ENCODE measurements at places on chromosomes 6 and 20.

- H3K36me3 ChIP-seq: no peaks in the 10 kb centered on the region
- peak overlapping the region; percentile 67 for H3K27ac ChIP-seq
- no peaks in the 10 kb centered on the region for H3K27me3 ChIP-seq
- H3K4me3 ChIP-seq: no peak overlapping the region
Observed at GRCh38 chr6:53741034-53741823, 53.6 kb upstream of the LRRC1 start.

GRCh38 chr6:84671183-84671582 is 93.2 kb downstream of the TBX18 start:
- H3K4me3 ChIP-seq: no peak overlapping the region

DNA sequence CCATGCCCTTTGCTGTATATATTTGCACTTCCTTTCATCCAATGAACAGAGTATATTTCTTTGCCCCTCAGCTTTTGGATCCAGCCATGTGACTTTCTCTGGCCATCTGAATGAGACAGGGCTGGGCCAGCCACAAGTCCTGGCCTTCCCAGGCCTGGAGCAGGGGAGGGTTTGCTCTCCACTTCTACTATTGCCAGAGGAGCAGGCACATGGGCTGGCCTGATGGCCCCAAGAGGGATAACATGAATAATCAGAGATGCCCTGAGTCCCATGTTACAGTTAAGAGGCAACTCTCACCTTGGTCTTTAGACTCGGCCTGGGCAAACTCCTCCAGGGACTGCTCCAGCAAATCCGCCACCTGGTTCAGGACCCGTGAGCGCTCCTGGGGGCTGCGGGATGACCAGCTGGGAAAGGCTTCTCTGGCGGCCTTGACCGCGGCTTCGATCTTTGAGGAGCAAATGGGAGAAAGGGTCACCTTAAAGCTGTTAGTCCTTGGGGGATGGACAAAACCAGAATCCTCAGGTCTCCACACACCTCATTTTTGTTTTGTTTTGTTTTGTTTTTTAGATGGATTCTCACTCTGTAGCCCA is 6.3 kb downstream of the ALDH8A1 start:
- no peaks in the 10 kb centered on the region for H3K36me3 ChIP-seq
- H3K27me3 ChIP-seq: no peaks in the 10 kb centered on the region
- H3K4me1 ChIP-seq: no peaks in the 10 kb centered on the region
- no peak for DNase-seq

GRCh38 chr20:37729909-37730308 is 36.1 kb downstream of the CTNNBL1 start:
- no peak for DNase-seq
- no peak overlapping the region for H3K4me3 ChIP-seq
- no peak overlapping the region for H3K27ac ChIP-seq
- no peaks in the 10 kb centered on the region for H3K4me1 ChIP-seq

- no peaks in the 10 kb centered on the region for H3K36me3 ChIP-seq
- no peak overlapping the region for H3K4me3 ChIP-seq
- no peak for DNase-seq
Observed at GRCh38 chr6:89438248-89438647, 5.3 kb downstream of the ANKRD6 start.

- no peaks in the 10 kb centered on the region for H3K4me1 ChIP-seq
- H3K4me3 ChIP-seq: no peak overlapping the region
- H3K27ac ChIP-seq: no peak overlapping the region
- no peaks in the 10 kb centered on the region for H3K36me3 ChIP-seq
- H3K27me3 ChIP-seq: no peaks in the 10 kb centered on the region
Observed at GRCh38 chr6:16162003-16162402, 33.1 kb downstream of the MYLIP start.

GRCh38 chr6:45617441-45617840 is 239.7 kb upstream of the SUPT3H start:
- H3K4me3 ChIP-seq: no peak overlapping the region
- no peaks in the 10 kb centered on the region for H3K4me1 ChIP-seq
- H3K27ac ChIP-seq: no peak overlapping the region
- no peaks in the 10 kb centered on the region for H3K36me3 ChIP-seq
- DNase-seq: no peak

- no peaks in the 10 kb centered on the region for H3K36me3 ChIP-seq
- H3K27ac ChIP-seq: peak overlapping the region; percentile 47
- H3K27me3 ChIP-seq: no peaks in the 10 kb centered on the region
- no peak overlapping the region for H3K4me3 ChIP-seq
- H3K4me1 ChIP-seq: peaks cover 6% of the 10 kb centered on the region
Observed at GRCh38 chr6:111646942-111647341, 41.3 kb upstream of the TRAF3IP2 start.

GRCh38 chr6:30741063-30741779 is 1.3 kb downstream of the FLOT1 start:
- peaks cover 21% of the 10 kb centered on the region for H3K4me1 ChIP-seq
- peak overlapping the region; percentile 98 for H3K4me3 ChIP-seq
- no peak for DNase-seq
- peaks cover 45% of the 10 kb centered on the region for H3K36me3 ChIP-seq
- H3K27ac ChIP-seq: peak overlapping the region; percentile 95

- no peak for DNase-seq
- no peak overlapping the region for H3K4me3 ChIP-seq
- no peaks in the 10 kb centered on the region for H3K27me3 ChIP-seq
- H3K27ac ChIP-seq: no peak overlapping the region
Observed at GRCh38 chr6:20310185-20310584, 91.5 kb upstream of the E2F3 start.

DNA sequence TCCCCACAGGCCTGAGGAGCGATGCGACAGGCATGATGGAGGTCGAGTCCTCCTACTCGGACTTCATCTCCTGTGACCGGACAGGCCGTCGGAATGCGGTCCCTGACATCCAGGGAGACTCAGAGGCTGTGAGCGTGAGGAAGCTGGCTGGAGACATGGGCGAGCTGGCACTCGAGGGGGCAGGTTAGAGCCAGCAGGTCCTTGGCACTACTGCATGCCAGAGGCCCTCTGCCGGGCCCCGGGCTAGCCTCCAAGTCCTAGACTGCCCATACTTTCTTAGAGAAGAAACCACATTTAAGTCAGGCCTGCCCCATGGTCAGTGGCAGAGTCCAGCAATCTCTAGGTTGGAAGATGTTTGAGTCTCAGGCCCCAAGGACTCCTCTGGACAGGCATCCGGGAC is 32.1 kb downstream of the PKIG start:
- no peak overlapping the region for H3K27ac ChIP-seq
- no peak overlapping the region for H3K4me3 ChIP-seq
- peaks cover 5% of the 10 kb centered on the region for H3K4me1 ChIP-seq
- DNase-seq: no peak

- DNase-seq: peak; percentile 67
- no peaks in the 10 kb centered on the region for H3K27me3 ChIP-seq
- H3K27ac ChIP-seq: peak overlapping the region; percentile 72
- no peaks in the 10 kb centered on the region for H3K36me3 ChIP-seq
Observed at GRCh38 chr20:12925863-12926793, 82.6 kb upstream of the SPTLC3 start.

DNA sequence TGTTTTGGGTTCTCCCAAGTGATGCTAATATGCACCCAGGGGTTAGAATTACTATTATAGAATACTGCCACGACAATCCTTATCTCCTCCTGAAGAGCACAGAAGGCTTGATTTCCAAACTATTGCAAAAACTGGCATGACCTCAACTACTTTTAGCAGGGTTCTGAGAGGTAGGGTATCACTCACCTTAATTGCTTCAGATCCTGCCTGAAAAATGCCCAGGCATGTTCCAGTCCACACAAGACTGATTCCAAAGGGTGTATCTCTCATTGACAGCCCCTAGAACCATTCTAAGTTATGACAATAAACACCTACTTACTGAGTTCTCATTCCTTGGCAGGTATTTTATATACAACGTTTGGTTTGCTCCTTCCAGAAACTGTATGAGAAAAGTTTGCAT is 5.0 kb upstream of the DSE start:
- no peak overlapping the region for H3K27ac ChIP-seq
- peaks cover 5% of the 10 kb centered on the region for H3K27me3 ChIP-seq
- no peaks in the 10 kb centered on the region for H3K36me3 ChIP-seq
- H3K4me1 ChIP-seq: no peaks in the 10 kb centered on the region
- H3K4me3 ChIP-seq: no peak overlapping the region

DNA sequence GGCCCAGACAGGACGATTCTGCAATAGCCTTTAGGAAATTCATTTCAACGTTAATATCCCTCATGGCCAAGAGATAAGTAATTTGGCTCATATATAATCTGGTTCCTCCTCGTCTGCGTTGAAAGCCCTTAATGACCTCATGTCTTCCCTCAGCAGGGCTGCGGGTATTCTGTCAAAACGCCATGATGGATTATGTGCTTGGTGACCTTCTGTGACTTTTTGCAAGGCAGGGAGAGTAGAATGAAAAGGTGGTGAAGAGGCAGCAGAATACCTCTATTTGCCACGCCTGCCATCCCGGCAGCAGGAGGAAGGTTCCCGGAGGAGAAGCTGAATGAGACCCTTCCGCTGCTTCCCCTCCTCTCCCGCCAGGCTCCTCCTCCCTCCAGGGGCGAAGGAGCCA is 41.1 kb upstream of the SPACA1 start:
- no peak for DNase-seq
- no peaks in the 10 kb centered on the region for H3K36me3 ChIP-seq
- no peaks in the 10 kb centered on the region for H3K27me3 ChIP-seq
- no peak overlapping the region for H3K4me3 ChIP-seq
- peaks cover 10% of the 10 kb centered on the region for H3K4me1 ChIP-seq
- no peak overlapping the region for H3K27ac ChIP-seq

- no peak overlapping the region for H3K27ac ChIP-seq
- H3K4me3 ChIP-seq: no peak overlapping the region
- H3K4me1 ChIP-seq: peaks cover 9% of the 10 kb centered on the region
- no peaks in the 10 kb centered on the region for H3K27me3 ChIP-seq
Observed at GRCh38 chr6:33830635-33831240, 26.9 kb upstream of the MLN start.

GRCh38 chr6:2021713-2022125 is 223.7 kb downstream of the GMDS start:
- no peaks in the 10 kb centered on the region for H3K36me3 ChIP-seq
- H3K27me3 ChIP-seq: no peaks in the 10 kb centered on the region

GRCh38 chr6:89411145-89412070 is 665 bp downstream of the RRAGD start:
- H3K4me1 ChIP-seq: peaks cover 22% of the 10 kb centered on the region
- DNase-seq: peak; percentile 54
- H3K27ac ChIP-seq: peak overlapping the region; percentile 71
- peak overlapping the region; percentile 79 for H3K4me3 ChIP-seq

GRCh38 chr6:85464722-85465150 is 14.9 kb downstream of the NT5E start:
- no peak overlapping the region for H3K27ac ChIP-seq
- H3K27me3 ChIP-seq: no peaks in the 10 kb centered on the region
- H3K4me1 ChIP-seq: no peaks in the 10 kb centered on the region
- DNase-seq: no peak
- no peaks in the 10 kb centered on the region for H3K36me3 ChIP-seq

DNA sequence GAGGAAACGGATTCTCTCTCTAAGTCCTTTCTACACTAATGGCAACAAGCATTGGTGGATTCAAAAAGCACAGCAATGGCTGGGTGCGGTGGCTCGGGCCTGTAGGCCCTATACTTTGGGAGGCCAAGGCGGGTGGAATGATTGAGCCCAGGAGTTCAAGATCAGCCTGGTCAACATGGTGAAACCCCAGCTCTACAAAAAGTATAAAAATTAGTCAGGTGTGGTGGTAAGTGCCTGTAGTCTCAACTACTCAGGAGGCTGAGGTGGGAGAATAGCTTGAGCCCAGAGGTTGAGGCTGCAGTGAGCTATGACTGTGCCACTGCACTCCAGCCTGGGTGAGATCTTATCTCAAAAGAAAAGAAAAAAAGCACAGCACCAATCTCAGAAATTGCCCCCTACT is 19.3 kb downstream of the PAQR8 start:
- H3K4me3 ChIP-seq: no peak overlapping the region
- no peaks in the 10 kb centered on the region for H3K27me3 ChIP-seq
- DNase-seq: no peak
- peaks cover 6% of the 10 kb centered on the region for H3K36me3 ChIP-seq
- H3K4me1 ChIP-seq: peaks cover 5% of the 10 kb centered on the region

- no peak overlapping the region for H3K27ac ChIP-seq
- H3K27me3 ChIP-seq: peaks cover 71% of the 10 kb centered on the region
- H3K4me1 ChIP-seq: peaks cover 14% of the 10 kb centered on the region
- no peaks in the 10 kb centered on the region for H3K36me3 ChIP-seq
- H3K4me3 ChIP-seq: no peak overlapping the region
Observed at GRCh38 chr6:125746019-125746414, 3.4 kb upstream of the HEY2 start.

DNA sequence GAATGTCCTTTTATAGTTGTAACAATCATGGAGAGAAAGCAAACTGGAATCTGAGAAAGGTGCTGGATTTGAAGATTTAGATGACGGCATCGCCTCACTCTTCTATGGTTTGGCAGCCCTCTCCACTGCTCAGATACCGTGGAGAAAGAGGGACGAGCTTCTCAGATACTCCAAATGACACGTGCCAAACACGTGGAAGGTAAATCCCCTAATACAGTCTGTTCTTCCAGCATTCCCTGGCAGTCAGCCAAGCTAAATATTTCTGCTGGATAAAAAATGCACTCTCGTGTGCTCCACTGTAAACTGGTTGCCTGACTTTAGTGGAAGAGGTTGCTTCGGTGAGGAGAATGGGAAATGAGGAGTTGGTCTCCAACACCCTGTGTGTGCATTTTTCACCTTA is 16.7 kb upstream of the PRDM1 start:
- H3K4me3 ChIP-seq: no peak overlapping the region
- H3K27ac ChIP-seq: no peak overlapping the region
- H3K27me3 ChIP-seq: no peaks in the 10 kb centered on the region
- H3K4me1 ChIP-seq: peaks cover 8% of the 10 kb centered on the region

GRCh38 chr6:119915971-119916370 is 566.4 kb upstream of the MAN1A1 start:
- DNase-seq: no peak
- H3K4me1 ChIP-seq: no peaks in the 10 kb centered on the region
- no peak overlapping the region for H3K27ac ChIP-seq
- no peaks in the 10 kb centered on the region for H3K36me3 ChIP-seq

DNA sequence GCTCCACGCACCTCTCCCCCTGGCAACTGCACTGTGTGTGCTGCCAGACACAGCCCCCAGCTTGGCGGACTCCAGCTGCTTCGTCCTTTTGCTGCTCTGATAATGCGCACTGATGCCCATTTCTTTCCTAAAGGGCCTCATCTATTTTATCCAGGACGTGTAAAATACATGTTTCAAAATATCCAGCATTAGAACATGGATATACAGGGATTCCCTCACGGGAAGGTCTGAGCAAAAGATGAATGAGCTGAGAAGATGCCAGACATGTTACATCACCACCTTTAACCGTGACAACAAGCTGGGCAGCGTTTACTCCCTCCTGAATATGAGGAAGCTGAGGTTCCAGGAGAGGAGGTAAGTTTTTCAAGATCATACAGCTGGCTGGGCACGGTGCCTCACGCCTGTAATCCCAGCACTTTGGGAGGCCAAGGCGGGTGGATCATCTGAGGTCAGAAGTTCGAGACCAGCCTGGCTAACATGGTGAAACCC is 32.8 kb downstream of the TNXB start:
- H3K36me3 ChIP-seq: peaks cover 8% of the 10 kb centered on the region
- no peak overlapping the region for H3K4me3 ChIP-seq
- H3K27ac ChIP-seq: no peak overlapping the region
- DNase-seq: no peak
- no peaks in the 10 kb centered on the region for H3K4me1 ChIP-seq

- H3K36me3 ChIP-seq: no peaks in the 10 kb centered on the region
- DNase-seq: no peak
- H3K27me3 ChIP-seq: peaks cover 30% of the 10 kb centered on the region
- no peak overlapping the region for H3K4me3 ChIP-seq
- no peaks in the 10 kb centered on the region for H3K4me1 ChIP-seq
Observed at GRCh38 chr6:144155529-144155928, 5.2 kb downstream of the STX11 start.

Data from large intestine (tissue), 12 donors.